NCI-H1436 treated with DMSO at 0.1 percent for 48 hours (cell line): ENCODE measurements at places on chromosomes 7 and 10.

DNA sequence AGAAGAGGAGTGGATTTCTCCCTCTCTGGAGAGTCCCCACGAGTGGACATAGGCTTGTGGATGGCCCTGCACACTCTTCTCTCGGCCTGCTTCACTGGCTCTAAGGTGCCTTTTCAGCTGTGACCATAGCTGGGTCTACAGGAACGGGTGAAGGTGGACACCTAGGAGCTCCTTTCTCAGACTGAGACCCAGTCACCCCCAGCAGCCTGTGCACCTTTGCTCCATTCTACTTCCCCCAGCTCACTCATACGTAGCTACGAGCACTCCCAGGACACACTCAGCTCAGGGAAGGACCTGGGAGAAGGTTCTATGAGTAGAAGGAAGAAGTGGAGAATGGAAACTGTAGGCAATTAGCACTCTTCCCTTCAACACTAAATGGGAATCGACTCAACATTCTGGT is 272.0 kb upstream of the KLF6 start:
- no peak for DNase-seq

DNA sequence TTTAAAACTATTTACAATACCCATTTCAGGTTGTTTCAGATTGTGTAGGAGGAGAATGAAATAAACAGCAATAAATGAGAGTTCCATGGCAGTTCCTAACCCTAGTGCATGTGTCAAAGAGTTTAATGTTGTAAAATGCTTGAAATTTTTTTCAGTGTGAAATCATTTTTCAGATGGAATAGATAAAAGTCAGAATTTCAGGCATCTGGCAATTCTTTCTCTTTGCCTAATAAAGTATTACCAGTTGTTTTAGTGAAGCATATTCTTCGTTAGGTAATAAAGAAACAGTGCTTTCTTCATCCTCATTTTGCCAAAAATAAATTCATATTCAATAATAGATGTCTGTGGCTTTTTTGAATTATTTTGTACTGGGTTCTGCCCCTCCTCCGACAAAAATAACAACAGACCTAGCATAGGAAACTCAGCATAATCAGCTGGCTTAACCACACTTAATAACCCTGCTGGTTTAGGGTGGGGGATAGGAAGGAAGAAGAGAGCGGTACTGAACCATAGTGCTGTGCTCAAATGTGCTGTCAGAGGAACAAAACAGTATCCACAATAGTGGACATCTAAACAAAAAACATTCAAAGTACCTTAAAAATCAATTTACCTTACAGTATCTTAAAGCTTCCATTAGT is 39.1 kb downstream of the MINDY3 start:
- DNase-seq, result no peak

DNA sequence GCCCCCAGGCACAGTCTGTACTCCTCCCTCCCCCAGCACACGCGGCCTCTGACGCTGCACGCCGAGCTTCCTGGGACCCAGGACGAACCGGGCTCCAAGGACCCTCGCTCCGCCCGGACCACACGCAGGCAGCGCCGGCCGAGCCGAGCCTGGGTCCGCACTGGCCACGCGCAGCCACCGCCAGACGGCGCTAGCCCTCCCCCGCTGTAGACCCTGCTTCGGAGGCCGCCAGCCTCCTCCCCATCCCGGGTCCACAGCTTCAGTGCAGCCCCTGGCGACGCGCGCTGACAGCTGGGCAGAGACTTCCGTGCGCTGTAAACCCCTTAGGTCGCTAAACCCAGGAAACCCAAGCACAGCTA is 936 bp upstream of the TCERG1L start:
- DNase-seq, result peak; percentile 30

DNA sequence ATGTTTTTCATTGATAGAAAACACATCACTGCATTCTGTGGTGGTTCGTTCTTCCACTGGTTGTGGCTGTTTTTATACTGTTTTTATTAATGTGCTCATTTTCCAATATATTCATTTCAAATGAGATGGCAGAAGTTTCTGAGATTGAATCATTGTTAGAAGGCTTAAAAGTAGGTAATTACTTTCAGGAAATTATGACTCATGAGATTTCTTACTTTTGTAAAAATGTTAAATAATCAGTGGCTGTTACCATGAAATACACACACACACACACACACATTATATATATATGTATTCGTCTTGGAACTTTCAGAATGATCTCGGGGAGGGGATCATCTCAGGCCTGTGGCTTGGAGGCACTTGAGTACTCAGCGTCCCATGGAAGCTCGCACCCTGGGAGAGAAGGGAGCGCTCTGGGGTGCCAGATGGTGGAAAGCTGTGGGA is 66.1 kb downstream of the ZMYND11 start:
- no peak for DNase-seq

DNA sequence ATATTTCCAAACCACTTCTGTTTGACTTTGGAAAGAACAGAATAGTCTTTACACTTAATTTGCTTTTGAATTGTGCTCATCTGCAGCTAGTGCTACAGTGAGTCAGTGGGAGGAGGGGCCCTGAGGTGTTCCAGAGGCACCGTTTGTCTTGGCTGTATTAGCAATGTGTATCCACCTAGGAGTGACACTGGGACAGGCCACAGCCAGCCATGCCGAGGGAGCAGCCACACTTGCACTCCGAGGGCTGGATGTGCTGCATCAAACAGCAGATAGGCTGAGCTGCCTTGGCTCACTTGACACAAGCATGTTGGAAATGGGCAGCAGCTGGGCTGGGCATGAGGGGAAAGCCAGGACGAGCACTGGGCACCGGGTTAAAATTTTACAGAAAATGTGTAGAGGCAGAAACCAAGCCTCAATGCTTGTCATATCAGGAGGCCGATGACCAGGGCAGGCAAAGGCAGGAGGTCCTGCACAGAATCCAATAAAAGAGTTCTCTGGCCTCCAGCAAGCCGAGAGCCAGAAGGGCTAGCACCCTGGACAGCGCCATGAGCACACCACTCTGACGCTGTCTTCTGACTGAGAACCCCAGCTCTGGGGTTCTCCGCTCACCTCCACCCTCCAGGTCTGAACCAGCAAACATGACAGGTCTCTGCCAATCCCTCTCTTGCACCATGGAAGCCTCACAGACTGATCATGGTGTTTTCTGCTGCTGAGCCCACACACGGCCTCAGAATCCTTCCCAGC is 163.3 kb downstream of the GRID1 start:
- DNase-seq, result no peak

DNA sequence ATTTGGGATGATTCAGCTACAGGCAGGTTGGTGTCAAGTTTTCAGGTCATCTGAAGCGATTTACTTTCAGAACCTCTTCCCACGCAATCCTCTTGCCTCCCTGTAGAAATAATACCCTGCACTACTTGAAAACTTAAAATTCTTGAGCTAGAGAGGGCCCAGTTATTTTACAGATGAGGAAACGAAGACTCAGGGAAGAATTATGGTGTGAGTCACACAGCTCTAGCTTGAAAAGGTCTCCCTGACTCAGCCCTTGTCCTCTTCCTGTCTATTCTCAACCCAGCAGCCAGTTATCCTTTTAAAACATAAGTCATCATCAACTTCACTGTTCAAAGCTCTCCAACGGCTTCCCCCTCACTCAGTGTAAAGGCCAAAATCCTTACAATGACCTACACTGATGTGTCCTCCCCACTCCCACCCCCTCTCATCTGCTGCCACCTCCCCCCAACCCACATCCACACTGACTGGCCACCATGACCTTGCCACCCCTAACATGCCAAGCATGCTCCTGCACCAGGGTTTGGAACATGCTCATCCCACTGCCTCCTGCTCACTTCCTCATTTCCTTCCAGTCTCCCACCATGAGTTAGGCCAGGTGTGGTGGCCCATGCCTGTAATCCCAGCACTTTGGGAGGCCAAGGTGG is 3.4 kb downstream of the DNMBP start:
- no peak for DNase-seq

DNA sequence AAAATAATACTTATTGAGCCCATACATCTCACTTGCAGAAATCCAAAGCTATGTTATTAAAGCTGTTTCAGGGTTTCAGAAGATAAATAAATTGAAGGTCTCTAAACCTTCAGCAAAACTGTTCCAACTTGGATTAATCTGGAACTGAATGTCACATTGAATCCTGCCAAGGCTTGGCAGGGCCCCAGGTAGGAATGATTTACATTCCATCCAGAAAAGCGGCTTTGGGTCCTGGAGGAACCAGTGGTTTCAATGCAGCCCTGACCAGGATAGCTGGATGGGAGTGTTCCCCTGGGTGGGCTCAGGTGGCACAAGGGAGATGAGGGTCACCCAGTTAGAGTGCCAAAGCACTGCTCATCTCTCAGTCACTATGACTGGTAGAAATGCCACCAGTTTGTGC is 37.0 kb upstream of the TMEM72 start:
- DNase-seq, result no peak

GRCh38 chr10:4240608-4241197 is 455.7 kb upstream of the KLF6 start:
- DNase-seq, result no peak

DNA sequence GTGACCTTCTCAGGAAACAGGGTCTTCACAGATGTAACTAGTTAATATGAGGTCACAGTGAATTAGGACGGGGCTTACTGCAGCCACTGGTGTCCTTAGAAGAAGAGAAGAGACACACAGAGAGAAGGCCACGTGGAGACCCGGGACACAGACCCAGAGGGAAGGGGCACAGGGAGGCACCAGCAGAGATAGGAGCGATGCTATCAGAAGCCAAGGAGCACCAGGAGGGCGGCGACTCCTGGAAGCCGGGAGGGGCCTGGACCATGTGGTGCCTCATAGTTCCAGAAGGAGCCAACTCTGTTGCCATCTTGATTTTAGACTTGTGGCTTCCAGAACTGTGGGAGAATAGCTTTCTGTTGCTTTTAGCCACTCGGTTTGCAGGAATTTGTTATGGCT is 505.9 kb downstream of the TCERG1L start:
- no peak for DNase-seq

- no peak for DNase-seq
Observed at GRCh38 chr7:81507221-81507620, 262.6 kb downstream of the HGF start.

GRCh38 chr10:13678101-13678843 is 91.5 kb downstream of the PRPF18 start:
- DNase-seq, result no peak

GRCh38 chr10:112835944-112836451 is 114.0 kb upstream of the TCF7L2 start:
- DNase-seq, result no peak

GRCh38 chr7:15440482-15440881 is 121.3 kb downstream of the AGMO start:
- no peak for DNase-seq

DNA sequence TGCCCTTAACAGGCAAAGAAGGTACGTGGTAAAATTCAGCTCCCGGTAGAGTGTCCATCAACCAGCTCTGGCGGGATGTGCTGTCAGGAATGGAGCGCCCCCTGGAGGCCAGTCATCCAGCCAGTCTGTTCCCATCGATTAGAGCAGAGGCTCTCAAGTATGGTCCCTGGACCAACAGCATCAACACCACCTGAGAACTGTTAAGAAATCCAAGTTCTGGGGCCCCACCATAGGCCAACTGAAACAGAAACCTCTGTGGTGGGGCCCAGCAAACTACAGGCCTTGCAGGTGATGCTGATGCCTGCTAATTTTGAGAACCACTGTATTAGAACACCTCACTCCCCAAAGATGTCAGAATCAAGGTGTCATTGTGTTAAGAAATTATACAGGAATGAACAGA is 109.2 kb downstream of the DPY19L1 start:
- no peak for DNase-seq

GRCh38 chr7:77460057-77460486 is 43.9 kb upstream of the GSAP start:
- DNase-seq, result no peak

DNA sequence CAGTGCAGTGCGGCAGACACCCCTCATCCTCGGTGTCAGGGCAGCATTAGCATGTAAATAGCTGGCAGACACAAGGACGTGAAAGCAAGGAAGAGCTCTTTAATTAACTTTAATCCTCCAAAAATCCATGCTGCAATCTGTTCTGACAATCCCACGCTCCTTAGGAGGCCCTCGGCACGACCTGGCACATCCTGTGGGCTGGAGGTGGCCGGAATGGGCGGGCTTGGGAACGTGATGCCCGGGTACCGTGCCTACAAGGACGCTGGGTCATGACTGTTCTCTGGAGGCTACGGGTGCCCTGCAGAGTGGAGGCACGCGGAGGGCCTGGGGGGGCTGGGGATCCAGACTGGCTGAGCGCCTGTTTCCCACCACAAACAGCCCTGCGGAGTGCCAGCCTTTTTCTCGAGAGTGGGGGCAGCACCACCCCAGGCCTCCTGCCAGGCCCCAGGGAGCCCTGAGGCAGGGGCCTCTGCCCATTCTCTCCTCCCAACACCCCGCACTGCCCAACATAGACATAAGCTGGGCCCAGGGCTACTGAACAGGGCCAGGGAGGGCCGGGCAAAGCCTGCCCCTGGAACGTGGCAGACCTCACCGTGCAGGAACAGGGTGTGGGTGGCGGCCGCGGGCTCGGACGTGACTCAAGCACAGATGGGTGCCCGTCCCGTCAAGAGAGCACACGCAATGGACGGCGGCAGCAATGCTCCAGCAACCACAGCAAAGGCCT is 189.3 kb downstream of the MAD1L1 start:
- DNase-seq, result no peak

GRCh38 chr7:128453836-128454804 is 1.6 kb upstream of the HILPDA start:
- no peak for DNase-seq

DNA sequence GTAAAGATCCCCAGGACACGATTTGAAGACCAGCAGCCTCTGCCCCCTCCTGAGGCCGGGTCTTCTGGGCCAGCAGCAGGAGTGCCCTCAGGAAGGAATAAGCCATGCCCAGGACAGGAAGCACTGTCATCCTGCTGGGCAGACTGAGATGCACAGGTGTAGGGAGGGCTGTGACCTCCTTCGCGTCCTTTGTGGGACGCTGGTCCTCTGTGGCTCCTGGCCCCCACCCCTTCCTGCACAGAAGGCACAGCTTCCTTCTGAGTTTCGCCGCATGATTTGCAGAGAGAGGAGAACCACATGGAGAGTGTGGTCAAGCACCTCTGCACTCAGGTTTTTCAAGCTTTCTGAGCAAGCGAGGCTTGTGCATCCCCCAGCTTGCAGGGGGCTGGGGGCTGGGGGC is 112.7 kb downstream of the RGS10 start:
- no peak for DNase-seq

- DNase-seq, result no peak
Observed at GRCh38 chr7:140213684-140214074, 36.9 kb upstream of the KDM7A start.

DNA sequence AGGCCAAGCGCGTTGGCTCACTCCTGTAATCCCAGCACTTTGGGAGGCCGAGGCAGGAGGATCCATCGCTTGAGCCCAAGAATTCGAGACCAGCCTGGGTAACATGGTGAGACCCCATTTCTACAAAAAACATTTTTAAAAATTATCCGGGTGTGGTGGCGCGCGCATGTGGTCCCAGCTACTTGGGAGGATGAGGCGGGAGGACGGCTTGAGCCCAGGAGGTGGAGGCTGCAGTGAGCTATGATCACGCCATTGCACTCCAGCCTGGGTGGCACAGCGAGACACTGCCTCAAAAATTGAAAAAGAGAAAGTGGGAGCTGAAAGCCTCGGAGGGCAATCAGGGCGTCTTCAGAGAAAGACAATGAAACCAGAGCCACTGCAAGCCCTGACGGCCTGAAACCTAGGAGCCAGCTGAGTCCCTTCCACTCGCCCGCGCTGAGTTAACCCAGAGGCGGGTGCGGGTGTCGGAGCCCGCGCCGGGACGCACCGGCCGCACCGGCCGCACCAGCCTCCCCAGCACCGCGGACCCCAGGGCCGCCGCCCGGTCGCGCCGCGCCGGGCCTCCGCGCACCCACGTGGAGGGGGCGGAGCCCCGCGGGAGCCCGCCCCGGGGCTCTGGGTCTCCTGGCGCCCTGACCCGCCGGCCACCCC is 22.4 kb downstream of the ZFAND2A start:
- DNase-seq, result no peak
